Stimulated activated CD4-positive, alpha-beta T cell treated with anti-CD3 and anti-CD28 coated beads, Interleukin-1b, Interleukin-23, amount 100 ng/mL, for 1 hour (primary cell): ENCODE measurements at places on chromosomes 1 and 21.

GRCh38 chr1:20586953-20587660 lies 1.8 kb upstream of the CDA start:
- no peak for DNase-seq

DNA sequence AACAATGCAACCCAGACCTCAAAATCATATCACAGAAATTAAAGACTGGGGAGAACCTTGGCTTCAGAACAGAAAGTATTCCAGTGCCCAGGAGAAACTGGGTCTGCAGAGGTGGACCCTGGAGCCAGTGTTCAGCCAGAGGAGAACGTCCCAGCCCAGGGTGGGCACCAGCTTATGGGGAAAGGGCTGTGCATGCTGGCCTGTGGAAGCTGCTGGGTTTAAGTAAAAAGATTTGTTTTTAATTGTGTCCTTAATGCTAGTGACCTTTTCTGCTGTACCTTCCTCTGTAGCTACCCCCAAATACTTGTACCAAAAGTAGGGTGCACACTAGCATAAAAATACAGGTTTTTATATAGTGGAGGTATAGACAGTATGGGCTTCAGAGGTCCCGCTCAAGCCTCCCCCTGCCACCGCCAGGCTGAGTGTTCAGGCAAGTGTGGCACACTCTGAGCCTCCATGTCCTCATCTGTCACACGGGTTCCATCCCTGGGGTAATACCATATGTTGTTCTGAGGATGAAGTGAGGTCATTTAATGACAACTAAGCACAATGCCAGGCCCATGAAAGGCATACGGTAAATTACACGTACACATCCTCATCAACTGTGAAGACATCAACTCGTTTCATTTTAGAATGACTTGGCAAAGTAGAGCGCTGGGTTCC lies 47.0 kb downstream of the SLC37A1 start:
- DNase-seq = no peak

DNA sequence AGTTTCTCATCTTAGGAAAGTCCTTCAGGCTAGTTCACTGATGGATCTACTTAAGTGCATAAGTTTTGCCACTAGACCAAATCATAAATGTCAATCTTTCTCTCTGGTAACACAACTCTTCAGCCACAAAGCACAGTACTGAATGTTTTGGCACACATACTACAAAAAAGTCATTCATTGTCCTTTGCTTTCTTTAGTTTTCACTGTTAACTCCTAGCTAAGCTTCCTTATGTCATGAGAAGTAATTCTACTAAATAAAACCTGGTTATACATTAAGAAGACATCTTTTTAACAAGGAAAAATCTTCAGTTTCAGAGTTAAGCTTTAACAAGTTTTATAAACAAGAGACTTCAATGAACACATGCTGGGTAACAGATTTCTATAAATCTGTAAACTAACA lies 379.2 kb upstream of the NFIA start:
- no peak for DNase-seq

GRCh38 chr1:235940285-235940684 lies 73.6 kb upstream of the LYST start:
- DNase-seq = no peak

DNA sequence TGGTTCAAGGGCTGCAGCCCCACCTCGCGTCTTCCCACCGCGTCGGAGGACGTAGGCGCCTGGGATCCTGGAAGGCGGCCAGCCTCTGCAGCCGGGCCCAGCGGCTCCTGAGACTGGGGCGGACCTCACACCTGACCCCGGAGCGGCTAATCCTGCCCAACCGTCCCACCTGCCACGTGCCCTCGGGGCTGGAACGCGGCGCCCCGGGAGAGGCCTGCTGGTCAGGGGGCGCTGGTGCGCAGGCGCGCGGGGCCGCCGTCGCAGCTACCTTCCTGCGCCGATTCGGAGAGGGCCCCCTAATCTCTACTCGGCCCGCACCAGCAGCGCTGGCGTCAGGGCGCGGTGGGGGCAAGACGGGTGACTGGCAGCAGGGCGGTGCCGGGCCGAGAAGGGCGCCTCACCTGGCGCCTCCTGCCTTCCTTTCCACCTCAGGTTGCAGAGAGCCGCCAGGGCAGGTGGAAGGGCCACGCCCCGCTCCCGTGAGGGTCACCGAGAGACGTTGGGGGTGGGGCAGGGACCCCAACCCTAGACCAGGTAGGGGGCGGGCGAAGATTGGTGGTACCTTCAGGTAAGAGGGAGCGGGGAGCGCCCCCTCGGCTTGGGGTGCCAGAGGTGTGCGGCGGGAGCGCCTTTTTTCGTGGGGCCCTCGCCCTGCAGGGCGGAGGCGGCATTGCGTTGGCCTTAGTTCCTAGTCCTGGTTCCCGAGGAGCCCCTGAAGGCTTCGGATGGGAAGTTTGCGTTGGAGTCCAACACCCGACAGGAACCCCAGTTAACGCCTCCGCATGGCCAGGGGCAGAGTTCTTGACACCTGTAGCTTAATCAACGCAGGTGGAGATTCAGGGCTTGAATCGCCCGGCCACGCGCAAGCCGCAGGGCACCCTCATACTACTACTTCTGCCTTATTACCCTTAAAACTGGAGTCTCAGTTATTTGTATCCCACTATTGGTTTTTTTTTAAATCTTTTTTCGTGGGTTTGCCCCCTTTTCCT lies at the start of gene TDRD5:
TSS of gene TDRD5 (plus strand) at position 241 of the 989 bp plus-strand sequence. CDS start 784 bp downstream, outside the sequence.
- no peak for DNase-seq

GRCh38 chr1:176638713-176639526 lies 175.9 kb downstream of the PAPPA2 start:
- no peak for DNase-seq

DNA sequence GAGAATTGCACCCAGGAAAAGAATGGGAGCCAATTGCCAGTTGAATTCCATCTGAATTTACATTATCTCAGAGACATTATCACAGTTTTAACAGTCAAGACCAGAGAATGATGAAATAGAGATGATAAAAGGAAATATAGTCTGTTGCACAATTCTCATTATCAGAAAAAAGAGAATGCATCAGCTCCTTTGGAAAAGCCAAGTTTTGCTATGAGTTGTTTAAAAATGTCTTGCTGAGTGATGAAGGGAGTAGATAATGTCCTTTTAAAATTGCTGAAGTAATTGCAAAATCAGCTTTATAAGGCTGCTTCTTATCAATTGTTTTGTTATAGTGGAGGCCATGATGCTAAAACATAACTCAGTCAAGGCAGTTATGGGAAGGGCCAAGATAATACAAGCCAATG lies 37.9 kb upstream of the EEIG2 start:
- no peak for DNase-seq

GRCh38 chr21:45256912-45257672 lies 30.6 kb downstream of the POFUT2 start:
- DNase-seq = no peak

GRCh38 chr1:205589618-205590456 lies 42.0 kb downstream of the ELK4 start:
- no peak for DNase-seq

GRCh38 chr1:161840363-161840762 lies 74.2 kb downstream of the ATF6 start:
- DNase-seq = no peak

GRCh38 chr21:38813547-38813946 lies 7.8 kb downstream of the ETS2 start:
- no peak for DNase-seq

GRCh38 chr1:225897595-225898514 lies 8.9 kb upstream of the LEFTY1 start:
- DNase-seq = no peak

DNA sequence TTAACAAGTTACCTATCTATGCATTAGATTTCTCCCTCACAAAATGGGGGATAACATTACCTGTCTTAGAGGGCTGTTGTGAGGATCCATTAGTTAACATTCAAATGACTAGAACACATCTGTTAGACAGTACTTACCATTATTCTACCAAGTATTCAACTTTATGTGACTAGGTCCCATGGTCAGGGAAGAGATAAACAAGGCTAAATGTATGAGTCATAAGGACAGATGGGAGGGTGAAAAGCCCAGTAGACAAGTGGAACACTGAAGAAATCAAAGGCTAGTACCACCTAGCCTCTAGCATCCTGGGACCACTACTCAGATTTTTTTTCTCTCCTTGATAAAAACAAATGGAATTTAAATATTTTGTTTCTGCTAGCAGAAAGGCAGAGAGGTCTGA lies 9.0 kb upstream of the VHLL start:
- no peak for DNase-seq

DNA sequence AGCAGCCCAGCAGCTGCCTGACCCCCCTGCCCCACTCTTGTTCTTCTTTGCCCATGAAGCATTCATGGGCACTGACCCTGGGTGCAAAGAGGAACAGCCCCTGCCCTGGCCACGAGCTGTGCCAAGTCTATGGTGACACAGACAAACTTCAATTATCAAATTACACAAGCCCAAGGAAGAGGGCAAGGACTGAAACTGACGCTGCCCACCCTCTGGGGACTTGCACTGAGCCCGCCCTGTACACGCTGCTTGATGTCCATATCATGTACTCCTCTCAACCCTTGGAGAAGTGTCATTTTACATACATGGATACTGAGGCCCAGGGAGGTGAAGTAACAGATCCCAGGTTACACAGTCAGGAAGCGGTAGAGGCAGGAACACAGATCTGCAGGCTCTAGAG lies 32.1 kb downstream of the NKAIN1 start:
- no peak for DNase-seq

GRCh38 chr21:45548711-45549491 lies 6.7 kb upstream of the SLC19A1 start:
- DNase-seq = no peak

GRCh38 chr21:39072468-39072867 lies 110.8 kb downstream of the PSMG1 start:
- no peak for DNase-seq

- no peak for DNase-seq
Observed at GRCh38 chr1:167802235-167802634, 80.5 kb downstream of the MPZL1 start.

DNA sequence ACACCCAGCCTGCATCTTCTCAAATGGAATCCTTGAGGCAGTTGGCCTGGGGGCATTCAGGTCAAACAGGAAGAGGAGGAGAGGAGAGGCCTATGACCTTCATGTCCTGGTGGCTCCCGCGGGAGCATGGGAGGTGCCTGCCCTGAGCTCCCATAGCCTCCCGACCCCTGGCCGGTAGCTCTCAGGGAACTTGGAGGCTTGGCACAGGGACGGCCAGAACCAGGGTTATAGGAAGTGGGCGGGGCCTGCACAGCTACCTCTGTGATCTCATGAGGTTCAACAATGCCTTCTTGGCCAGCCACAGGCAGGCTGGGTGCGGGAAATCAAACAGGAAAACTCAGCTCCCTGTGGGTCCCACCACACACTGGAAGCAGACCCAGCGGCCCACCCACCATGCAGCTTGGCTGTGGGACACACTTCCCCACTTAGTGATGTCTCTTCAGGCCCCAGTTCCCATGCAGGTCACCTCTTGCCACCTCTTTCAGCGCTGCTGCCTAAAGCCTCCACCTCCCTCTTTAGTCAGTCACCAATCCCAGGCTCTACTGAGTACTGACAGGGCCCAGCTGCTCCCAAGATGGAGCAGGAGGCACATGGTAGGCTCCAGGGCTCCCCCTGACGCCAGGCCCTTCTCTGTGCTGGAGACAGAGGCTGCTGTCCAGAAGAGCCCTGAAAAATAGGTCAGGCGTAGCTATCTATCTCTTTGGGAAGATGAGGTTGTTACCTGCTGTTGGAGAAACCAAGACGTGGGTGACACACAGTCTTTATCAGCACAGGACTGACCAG lies at the start of gene SLFNL1:
TSS of gene SLFNL1 (minus strand) at position 200 of the 783 bp plus-strand sequence. CDS start 1,065 bp downstream, outside the sequence.
- no peak for DNase-seq

GRCh38 chr1:95778217-95778616 lies 544.2 kb downstream of the RWDD3 start:
- DNase-seq = no peak
